ENCODE measurements at places on chromosomes 13 and 19. TPM values are rescaled to one million over a fixed set of nuclear protein-coding genes. Genes with fewer than 3 reads are reported as not detected.
A peak's percentile ranks its signal among the peaks of the same experiment; 100 is the strongest.

DNA sequence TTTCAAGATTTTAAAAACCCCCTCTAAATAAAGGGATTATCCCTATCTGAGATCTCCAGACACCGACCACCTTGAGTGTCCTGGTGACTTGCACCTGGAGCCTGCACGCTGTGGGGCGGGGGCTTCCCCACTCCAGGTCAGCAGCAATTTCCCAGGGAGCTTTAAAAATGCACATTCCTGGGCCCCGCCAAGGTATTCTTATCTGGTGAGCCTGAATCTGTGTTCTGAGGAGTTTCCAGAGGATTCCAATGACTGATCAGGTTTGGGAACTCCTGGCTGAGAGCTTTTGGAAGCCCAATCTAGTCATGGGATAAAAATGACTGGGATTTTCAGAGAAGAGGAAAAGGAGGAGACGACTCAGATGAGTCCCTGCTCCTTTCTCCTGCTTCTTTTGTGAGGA is 66.1 kb downstream of the FGF9 start:
- no peak overlapping the region for H3K4me3 ChIP-seq
- no peak for DNase-seq
- H3K27me3 ChIP-seq, result no peaks in the 10 kb centered on the region

- no peak overlapping the region for H3K4me3 ChIP-seq
- H3K27ac ChIP-seq, result no peak overlapping the region
- H3K36me3 ChIP-seq, result no peaks in the 10 kb centered on the region
- no peak for DNase-seq
- no peaks in the 10 kb centered on the region for H3K27me3 ChIP-seq
These were observed 93.6 kb downstream of the HSPH1 start for GRCh38 chr13:31068119-31068423.

DNA sequence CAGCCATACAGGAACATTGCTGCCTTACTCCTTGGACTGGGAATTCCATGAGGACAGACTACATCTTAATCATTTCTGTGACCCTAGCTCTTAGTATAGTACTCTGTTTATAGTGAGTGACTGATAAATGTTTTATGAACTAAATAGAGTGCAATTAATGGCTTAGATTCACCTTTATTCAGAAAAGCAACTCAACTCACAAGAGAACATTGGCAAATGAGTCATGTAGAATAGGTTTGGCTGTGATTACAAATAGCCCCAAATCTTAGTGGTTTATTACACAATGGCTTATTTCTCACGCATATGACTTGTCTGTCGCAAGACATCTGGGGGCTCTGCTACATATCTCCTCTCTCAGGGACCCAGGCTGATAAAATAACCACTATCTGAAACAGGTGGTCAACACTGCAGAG is 121.6 kb upstream of the KL start:
- H3K27me3 ChIP-seq, result no peaks in the 10 kb centered on the region
- no peak overlapping the region for H3K4me3 ChIP-seq
- no peaks in the 10 kb centered on the region for H3K36me3 ChIP-seq
- H3K4me1 ChIP-seq, result no peaks in the 10 kb centered on the region
- no peak overlapping the region for H3K27ac ChIP-seq
- no peak for DNase-seq

GRCh38 chr19:576768-577438 is 4.5 kb downstream of the BSG start:
- H3K4me1 ChIP-seq, result peaks cover 30% of the 10 kb centered on the region
- H3K27ac ChIP-seq, result no peak overlapping the region
- H3K36me3 ChIP-seq, result peaks cover 37% of the 10 kb centered on the region
- no peak for DNase-seq

DNA sequence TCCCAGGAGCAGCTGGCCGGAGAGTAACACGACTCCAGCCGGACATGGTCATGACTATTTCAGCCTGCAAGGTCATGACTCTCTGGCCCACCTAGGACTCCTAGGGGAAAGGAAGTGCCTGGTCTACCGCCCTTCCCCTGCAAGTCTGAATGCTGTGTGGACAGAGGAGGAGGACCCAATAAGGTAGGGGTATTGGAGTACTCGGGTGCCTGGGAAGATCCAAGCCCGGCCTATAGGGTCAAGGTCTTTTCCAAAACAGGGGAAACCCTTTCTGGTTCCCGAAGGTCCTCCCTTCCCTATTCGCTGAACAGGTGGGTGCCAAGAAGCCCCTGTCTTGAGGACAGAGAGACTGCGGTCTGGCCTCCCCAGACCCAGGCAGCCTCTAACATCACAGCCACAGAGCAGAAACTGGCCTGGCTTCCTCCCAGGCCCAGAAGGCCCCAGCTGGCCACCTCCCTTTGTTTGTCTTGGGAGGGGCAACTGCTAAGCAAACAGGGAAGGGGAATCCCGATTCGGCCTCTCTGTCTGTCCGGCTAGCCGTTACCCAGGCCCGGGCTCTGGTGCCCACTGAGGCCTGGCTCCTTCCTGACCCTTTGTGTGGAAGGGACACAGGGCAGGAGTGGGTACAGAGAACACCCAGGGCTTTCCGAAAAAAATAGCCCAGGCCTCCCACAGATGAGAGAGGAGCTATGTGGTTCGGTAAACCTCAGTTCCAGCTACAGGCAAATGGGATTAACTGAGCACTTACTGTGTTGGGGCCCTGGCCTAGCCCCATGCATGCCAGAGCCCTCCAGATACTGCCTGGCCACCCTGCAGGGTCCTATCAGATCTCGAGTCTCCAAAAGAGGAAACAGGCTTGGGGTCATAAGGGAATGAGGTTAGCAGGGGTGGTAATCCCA is 5.2 kb upstream of the GRAMD1A start:
- no peaks in the 10 kb centered on the region for H3K27me3 ChIP-seq
- peak overlapping the region; percentile 72 for H3K27ac ChIP-seq
- DNase-seq, result no peak
- no peaks in the 10 kb centered on the region for H3K36me3 ChIP-seq
- peaks cover 5% of the 10 kb centered on the region for H3K4me1 ChIP-seq
- no peak overlapping the region for H3K4me3 ChIP-seq

Gene KLK15
- total RNA-seq, result not detected

Gene CBY2
- total RNA-seq, result not detected

- no peaks in the 10 kb centered on the region for H3K27me3 ChIP-seq
- peak overlapping the region; percentile 55 for H3K4me3 ChIP-seq
- DNase-seq, result no peak
- H3K4me1 ChIP-seq, result no peaks in the 10 kb centered on the region
These were observed 366 bp upstream of the KL start for GRCh38 chr13:33015791-33016323.

Gene IL27RA
- 4.2 TPM for total RNA-seq

GRCh38 chr19:18450931-18451836 is 13.3 kb upstream of the ISYNA1 start:
- H3K4me1 ChIP-seq, result peaks cover 3% of the 10 kb centered on the region
- peak; percentile 93 for DNase-seq
- H3K4me3 ChIP-seq, result no peak overlapping the region
- H3K27me3 ChIP-seq, result no peaks in the 10 kb centered on the region
- no peak overlapping the region for H3K27ac ChIP-seq

GRCh38 chr13:109572389-109572788 is 214.0 kb downstream of the IRS2 start:
- no peak overlapping the region for H3K27ac ChIP-seq
- H3K27me3 ChIP-seq, result no peaks in the 10 kb centered on the region
- no peak overlapping the region for H3K4me3 ChIP-seq
- DNase-seq, result no peak
- no peaks in the 10 kb centered on the region for H3K4me1 ChIP-seq

Gene EMP3
- total RNA-seq, result 18.2 TPM

DNA sequence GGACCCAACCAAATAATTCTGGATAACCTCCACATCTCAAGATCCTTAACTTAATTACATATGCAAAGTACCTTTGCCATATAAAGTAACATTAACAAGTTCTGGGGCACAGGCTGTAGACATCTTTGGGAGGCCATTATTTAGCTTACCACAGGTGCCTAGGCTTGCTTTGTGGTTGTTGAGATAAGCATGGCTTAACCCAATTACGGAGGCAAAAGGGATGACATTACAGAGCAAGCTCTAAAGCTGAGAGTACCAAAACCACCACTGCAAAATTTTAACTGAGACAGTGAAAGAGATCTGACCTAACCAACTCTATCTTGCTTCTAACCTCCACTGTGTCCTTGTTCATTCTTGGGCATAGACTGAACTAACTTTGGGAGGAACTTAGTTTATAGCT is 502.9 kb upstream of the ATXN8OS start:
- H3K4me3 ChIP-seq, result no peak overlapping the region
- no peak for DNase-seq
- H3K36me3 ChIP-seq, result no peaks in the 10 kb centered on the region
- H3K27ac ChIP-seq, result no peak overlapping the region
- no peaks in the 10 kb centered on the region for H3K4me1 ChIP-seq

- H3K4me3 ChIP-seq, result no peak overlapping the region
- no peaks in the 10 kb centered on the region for H3K36me3 ChIP-seq
- no peak overlapping the region for H3K27ac ChIP-seq
- no peaks in the 10 kb centered on the region for H3K4me1 ChIP-seq
These were observed 17.7 kb upstream of the OVOL3 start for GRCh38 chr19:36093146-36093662.

GRCh38 chr19:47389150-47389556 is 30.2 kb downstream of the MEIS3 start:
- H3K36me3 ChIP-seq, result no peaks in the 10 kb centered on the region
- no peak overlapping the region for H3K27ac ChIP-seq
- H3K27me3 ChIP-seq, result no peaks in the 10 kb centered on the region
- no peaks in the 10 kb centered on the region for H3K4me1 ChIP-seq
- peak; percentile 72 for DNase-seq

- H3K36me3 ChIP-seq, result no peaks in the 10 kb centered on the region
- no peak overlapping the region for H3K27ac ChIP-seq
- no peaks in the 10 kb centered on the region for H3K27me3 ChIP-seq
- no peak overlapping the region for H3K4me3 ChIP-seq
- no peak for DNase-seq
- H3K4me1 ChIP-seq, result no peaks in the 10 kb centered on the region
These were observed 3.7 kb upstream of the CREB3L3 start for GRCh38 chr19:4149518-4150288.

GRCh38 chr19:15923702-15924101 is 10.6 kb downstream of the CYP4F11 start:
- no peak overlapping the region for H3K4me3 ChIP-seq
- no peaks in the 10 kb centered on the region for H3K4me1 ChIP-seq
- no peaks in the 10 kb centered on the region for H3K27me3 ChIP-seq
- no peaks in the 10 kb centered on the region for H3K36me3 ChIP-seq
- DNase-seq, result no peak

DNA sequence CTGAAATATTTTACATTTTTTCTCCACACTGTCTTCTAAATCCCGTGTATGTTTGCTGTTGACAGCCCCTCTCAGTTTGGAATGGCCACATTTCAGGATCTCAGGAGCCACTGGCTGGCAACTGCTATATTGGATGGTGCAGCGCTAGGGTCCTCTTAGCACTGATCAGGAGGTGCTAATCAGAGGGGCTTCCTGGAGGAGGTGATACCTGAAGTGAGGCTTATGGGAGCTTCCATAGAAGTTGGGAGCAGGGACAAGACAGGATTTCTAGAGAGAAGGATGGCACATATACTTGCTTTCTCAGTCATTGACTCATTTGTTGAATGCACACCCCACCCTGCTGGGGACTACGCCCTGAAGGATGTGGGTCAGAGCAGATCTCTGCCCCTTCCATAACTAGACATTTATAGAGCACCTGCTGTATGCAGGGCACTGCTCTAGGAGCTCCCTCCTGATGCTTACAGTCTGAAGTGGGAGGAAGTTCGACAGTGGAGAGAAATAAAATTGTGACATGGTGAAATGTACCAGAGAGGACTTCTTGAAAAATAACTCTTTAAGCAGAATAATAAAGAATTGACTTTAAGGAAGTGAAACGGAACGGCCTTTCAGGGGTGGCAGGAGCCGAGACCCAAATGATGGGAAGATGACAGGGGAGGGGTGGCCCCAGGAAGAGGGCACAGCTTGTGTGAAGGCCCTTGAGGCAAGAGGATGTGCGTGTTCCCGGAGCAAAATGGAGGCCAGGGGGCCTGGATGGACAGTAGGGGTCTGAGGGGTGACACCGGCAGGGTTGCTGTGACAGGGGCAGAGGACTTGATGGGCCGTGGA is 13.1 kb downstream of the AP2A1 start:
- no peak overlapping the region for H3K4me3 ChIP-seq
- H3K4me1 ChIP-seq, result no peaks in the 10 kb centered on the region
- H3K27ac ChIP-seq, result no peak overlapping the region
- DNase-seq, result no peak
- H3K27me3 ChIP-seq, result no peaks in the 10 kb centered on the region

- H3K4me3 ChIP-seq, result no peak overlapping the region
- no peaks in the 10 kb centered on the region for H3K27me3 ChIP-seq
- H3K36me3 ChIP-seq, result no peaks in the 10 kb centered on the region
These were observed 77.2 kb upstream of the ANKRD10 start for GRCh38 chr13:110991991-110992508.

GRCh38 chr19:12786141-12786870 is 5.0 kb upstream of the JUNB start:
- H3K27me3 ChIP-seq, result no peaks in the 10 kb centered on the region
- H3K4me3 ChIP-seq, result no peak overlapping the region
- H3K4me1 ChIP-seq, result peaks cover 71% of the 10 kb centered on the region
- H3K27ac ChIP-seq, result peak overlapping the region; percentile 96

GRCh38 chr19:5652261-5652660 is 28.1 kb downstream of the MICOS13 start:
- H3K4me1 ChIP-seq, result no peaks in the 10 kb centered on the region
- DNase-seq, result no peak
- H3K27ac ChIP-seq, result no peak overlapping the region
- peaks cover 83% of the 10 kb centered on the region for H3K36me3 ChIP-seq

GRCh38 chr19:23071147-23071511 is 45.7 kb upstream of the ZNF730 start:
- no peak for DNase-seq
- no peaks in the 10 kb centered on the region for H3K36me3 ChIP-seq
- peaks cover 9% of the 10 kb centered on the region for H3K4me1 ChIP-seq
- peak overlapping the region; percentile 15 for H3K4me3 ChIP-seq

Gene PNMA8B
- total RNA-seq, result 15.8 TPM

Gene RAB4B
- 56.8 TPM for total RNA-seq

Gene RXFP2
- not detected for total RNA-seq

Gene ZNF296
- not detected for total RNA-seq

Gene PCDH20
- total RNA-seq, result 3.3 TPM

DNA sequence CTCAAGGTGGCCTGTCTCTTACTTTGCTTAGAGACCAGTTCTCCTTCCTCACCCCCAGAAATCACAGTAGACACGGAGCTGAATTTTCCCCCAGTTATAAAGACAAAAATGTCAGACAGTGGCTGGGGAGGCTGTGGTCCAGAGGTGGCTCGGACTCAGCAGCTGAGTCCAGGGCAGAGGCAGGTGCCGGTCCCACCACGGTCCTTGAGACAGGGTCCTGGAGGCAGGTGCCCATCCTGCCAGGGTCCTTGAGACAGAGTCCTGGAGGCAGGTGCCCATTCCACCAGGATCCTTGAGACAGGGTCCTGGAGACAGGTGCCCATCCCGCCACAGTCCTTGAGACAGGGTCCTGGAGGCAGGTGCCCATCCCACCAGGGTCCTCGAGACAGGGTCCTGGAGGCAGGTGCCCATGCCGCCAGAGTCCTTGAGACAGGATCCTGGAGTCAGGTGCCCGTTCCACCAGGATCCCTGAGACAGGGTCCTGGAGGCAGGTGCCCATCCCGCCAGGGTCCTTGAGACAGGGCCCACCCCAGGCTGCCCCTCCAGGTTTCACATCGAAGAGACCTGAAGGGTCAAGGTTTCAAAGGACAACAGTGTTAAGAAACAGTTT is 23.1 kb downstream of the PEPD start:
- H3K27ac ChIP-seq, result no peak overlapping the region
- DNase-seq, result no peak
- H3K4me1 ChIP-seq, result no peaks in the 10 kb centered on the region
- no peaks in the 10 kb centered on the region for H3K27me3 ChIP-seq
- no peak overlapping the region for H3K4me3 ChIP-seq

Gene STAP2
- total RNA-seq, result 6.6 TPM

- DNase-seq, result no peak
- H3K4me1 ChIP-seq, result peaks cover 13% of the 10 kb centered on the region
- no peak overlapping the region for H3K4me3 ChIP-seq
- H3K27me3 ChIP-seq, result no peaks in the 10 kb centered on the region
- no peak overlapping the region for H3K27ac ChIP-seq
These were observed 69.1 kb downstream of the ALOX5AP start for GRCh38 chr13:30804474-30804873.

Measured in ascending aorta (tissue), 2 donors.